ENCODE measurements at places on chromosomes 1 and 21.

- DNase-seq = no peak
These were observed 175.3 kb downstream of the APP start for GRCh38 chr21:25995278-25995677.

- no peak for DNase-seq
These were observed 44.1 kb upstream of the EIF4G3 start for GRCh38 chr1:21220815-21221214.

DNA sequence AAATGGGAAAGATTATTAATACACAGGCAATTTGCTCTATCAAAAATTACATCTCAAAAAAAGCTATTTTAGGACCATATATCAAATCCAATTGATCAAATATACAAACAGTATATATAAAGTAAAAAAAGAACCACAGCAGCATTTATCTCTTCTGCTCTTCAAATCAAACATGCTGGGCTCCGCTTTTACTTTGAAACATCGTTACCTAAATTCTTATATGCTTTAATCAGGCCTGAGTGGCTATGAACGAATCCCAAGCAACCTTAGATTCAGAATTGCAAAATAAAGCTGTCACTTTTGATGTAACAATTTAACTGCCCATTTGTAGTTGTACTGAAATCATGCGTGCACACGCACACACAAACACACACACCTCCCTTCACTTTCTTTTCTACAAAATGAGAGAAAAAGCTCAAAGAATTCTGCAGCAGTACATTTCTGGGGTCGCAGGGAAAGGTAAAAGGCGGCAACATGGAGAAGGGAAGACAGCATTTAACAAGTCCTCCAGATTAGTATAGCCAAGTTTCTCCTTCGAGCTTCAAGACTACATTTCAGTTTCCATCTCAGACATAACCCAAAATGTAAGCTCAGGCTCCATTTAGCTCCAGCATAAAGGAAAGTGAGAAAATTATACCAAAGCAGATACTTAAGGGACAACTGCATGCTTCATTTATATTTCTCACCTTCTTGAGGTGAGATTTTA is 92.2 kb upstream of the TTC39A start:
- DNase-seq = no peak

DNA sequence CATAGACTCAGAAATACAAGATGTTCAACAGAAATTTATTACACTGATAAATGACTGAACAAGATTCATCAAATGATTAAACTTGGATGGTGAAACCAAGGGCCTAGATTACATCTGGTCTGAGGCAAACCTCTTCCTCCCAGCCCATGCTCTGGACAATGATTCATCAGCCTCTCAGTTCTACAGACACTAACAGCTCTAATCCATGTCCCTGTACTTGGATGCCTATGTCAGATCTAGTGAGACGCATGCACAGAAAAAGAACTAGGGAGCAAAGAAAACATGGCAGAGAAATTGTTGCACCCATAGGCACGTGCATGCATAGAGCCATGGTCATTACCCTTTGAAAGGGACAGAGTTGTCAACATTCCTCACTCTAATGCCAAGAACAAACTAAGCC is 250.1 kb downstream of the KCNH1 start:
- DNase-seq = no peak

- no peak for DNase-seq
These were observed 7.0 kb downstream of the OMA1 start for GRCh38 chr1:58539553-58539952.

- DNase-seq = peak; percentile 66
These were observed 6.6 kb downstream of the GOLT1A start for GRCh38 chr1:204207136-204207616.

DNA sequence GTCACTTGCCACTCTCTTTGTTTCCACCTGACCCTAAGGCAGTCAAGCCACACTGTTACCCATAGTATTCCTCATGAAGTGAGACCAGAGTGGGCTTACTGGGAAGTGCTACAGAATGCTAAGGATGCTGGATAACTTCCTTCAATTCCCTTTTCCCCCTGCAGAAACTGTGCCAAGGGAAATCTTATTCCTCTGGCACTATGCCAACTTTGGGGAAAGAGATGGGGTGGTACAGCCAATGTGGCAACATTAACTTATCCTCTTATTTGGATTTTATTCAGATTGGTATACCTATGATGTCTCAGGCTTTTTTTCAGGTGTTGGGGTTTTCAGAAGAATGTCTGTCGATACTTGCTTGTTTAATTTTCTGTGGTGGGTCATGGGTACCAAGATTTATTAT is 599.4 kb upstream of the PBX1 start:
- DNase-seq = no peak

- no peak for DNase-seq
These were observed 55.7 kb upstream of the KCNE2 start for GRCh38 chr21:34307991-34308532.

DNA sequence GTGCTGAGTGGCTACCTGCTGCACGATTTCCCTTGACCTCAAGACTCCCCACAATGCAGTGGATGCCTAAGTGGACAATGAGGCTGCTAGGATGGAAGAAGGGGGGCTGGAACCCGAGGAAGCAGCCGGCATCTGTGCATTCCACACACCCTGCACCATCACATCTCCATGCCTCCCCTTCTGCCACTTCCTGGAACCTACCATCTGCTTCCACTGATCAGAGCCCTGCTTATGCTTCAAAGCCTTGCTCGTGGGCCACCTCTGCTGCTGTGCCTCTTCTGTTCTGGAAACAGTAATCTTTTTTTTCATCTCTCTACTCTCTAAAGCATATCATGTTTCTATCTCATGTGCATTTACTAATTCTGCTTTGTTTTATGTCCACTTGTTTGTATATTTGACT is 66.2 kb upstream of the WDR26 start:
- no peak for DNase-seq
